ENCODE measurements at places on chromosomes 13 and 19. TPM values are rescaled to one million over a fixed set of nuclear protein-coding genes. Genes with fewer than 3 reads are reported as not detected.

The SIGLEC12 gene
- total RNA-seq = not detected

The CEACAM3 gene
- not detected for total RNA-seq

The C13orf42 gene
- not detected for total RNA-seq

DNA sequence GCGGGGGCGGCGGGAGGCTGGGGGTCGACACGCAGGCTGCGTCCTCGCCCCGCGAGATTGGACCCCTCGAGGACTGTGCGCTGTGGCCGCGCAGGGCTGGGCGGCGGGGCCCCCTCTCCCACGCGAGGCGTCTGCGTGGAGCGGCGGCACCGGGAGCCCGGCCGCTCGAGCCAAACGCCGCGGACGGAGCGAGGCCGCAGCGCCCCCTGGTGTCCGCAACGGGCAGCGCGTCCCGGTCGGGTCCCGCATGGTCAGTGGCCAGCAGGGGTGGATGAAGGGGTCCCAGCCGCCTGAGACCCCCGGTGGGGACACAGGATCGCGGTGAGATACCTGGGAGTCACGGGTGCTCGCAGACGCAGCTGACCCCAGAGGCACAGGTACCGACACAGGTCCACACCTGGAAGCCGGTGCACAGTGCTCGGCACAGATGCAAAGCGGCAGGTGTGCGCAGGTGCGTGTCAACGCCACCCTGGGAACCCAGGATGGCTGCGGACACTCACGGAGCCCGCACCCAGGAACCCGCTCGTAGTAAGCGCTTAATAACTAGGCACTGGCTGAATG lies 2.1 kb upstream of the CIRBP start:
- no peak for DNase-seq

DNA sequence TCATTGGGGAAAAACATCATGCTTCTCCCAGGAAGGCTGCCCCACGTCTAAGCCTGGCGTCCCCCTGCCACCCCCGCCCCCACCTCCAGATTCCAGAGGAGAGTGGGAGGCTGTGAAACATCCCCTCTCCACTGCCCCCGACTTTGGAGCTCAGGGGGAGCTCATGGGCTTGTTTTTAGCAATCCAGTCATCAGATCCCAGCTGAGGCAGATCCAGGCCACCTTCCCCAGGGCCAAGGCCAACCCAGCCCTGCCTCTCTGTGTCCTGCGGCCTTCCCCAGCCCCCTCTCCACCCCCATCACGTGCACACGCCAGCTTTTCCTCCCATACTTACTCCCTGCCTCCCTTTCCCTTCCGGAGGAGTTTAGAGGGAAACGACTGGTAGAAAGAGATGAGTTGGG lies 38.8 kb downstream of the SHISA2 start:
- DNase-seq = no peak

- peak; percentile 69 for DNase-seq
Observed at GRCh38 chr19:13118424-13119193, 545 bp downstream of the NACC1 start.

DNA sequence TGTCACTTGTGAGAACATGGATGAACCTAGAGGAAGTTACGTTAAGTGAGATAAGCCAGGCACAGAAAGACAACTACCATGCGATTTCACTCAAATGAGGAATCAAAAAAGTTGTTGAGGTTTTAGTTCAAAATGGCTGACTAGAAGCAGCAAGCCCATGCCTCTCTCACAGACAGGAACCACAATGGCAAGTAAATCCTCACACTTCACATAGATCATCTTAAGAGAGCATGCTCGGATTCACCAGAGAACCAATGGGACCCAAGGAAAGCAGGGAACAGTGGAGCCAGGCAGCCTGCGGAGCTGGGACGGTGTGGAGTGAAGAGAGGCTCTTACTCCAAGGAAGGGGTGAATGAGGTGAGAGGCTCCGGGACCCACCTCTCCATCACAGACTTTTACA lies 581.0 kb downstream of the UQCRFS1 start:
- DNase-seq = no peak

Data from SJSA1 (cell line).